ENCODE measurements at places on chromosomes 11 and 22.

DNA sequence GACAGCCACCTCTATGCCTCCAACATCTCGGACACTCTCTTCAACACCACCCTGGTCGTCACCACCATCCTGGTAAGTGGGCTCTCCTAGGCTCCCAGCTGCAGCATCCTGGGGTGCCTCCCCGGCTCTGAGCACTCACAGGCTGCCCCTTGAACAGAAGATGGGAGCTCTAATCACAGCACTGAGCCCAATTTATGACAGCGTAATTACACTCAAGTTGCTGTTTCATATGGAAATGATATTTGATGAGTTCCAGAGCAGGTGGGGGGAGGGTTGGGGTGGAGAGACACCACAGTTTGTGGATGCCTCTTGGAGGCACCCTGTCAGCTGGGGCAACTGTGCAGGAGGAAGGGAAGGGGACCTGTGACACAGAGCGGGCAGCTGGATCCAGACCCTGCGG, 125.3 kb upstream of the TBCEL start:
- DNase-seq, result no peak

- DNase-seq, result no peak
Measured at GRCh38 chr11:95486979-95487378, 256.0 kb upstream of the SESN3 start.

GRCh38 chr11:11309906-11310305, 43.1 kb downstream of the CSNK2A3 start:
- no peak for DNase-seq

GRCh38 chr11:128324531-128325141, 262.7 kb downstream of the ETS1 start:
- DNase-seq, result no peak

DNA sequence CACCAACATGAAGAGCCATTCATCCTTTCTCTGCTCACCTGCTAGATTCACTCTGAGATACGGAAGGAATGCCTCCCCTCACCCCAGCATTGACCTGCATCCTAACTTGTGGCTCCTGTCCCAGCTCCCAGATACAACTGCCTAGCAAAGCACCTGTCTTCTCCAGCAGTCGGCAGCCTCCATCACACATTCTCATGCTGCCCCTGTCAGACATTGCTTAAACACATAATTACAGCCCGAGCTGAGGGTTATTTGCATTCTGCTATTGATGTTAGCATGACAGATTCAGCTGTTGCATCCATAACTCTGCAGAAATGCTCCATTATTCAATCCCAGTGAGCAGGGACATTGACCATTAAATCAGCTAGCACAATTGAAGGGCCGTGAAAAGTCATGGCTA, 184.4 kb upstream of the NARS2 start:
- DNase-seq, result no peak

DNA sequence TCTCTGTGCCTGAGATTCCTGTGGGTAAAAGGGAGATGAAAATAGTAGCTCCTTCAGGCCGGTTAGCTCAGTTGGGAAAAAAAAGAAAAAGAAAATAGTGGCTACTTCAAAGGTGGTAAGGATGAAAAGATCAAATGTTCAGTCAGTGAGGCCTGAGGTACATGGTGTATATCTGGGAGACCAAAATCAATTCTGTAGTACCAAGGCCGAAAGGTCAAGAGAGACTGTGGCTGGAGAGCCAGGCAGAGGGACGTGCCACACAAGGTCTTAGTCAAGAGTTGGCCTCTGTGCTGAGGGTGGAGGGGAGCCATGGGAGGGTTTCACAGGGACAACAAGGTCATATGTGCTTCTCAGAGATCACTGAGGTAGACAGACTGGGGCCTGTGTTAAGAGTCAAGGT, 4.8 kb upstream of the GDPD5 start:
- no peak for DNase-seq

DNA sequence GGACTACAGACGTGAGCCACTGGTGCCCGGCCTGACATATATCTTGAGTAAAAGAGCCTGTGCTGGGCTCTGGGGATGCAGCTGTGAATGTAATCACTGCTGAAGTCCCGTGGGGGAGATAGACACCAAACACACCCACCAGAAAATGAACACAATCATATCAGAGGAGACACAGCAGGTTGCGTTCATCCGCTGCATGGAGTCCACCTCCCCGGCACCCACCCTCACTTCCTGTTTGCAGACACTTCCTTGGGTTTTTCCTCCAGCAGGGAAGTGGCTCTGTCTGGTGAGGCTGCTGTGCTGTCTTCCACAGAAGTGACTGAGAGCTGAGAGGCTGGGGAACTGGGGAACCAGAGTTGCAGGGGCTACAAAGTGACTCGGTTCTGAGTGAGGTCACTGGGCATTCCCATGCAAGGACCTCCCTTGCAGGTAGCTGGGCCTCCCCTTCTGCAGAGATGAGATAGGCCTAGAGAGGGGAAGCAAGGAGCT, 7.2 kb downstream of the MICALL1 start:
- no peak for DNase-seq

DNA sequence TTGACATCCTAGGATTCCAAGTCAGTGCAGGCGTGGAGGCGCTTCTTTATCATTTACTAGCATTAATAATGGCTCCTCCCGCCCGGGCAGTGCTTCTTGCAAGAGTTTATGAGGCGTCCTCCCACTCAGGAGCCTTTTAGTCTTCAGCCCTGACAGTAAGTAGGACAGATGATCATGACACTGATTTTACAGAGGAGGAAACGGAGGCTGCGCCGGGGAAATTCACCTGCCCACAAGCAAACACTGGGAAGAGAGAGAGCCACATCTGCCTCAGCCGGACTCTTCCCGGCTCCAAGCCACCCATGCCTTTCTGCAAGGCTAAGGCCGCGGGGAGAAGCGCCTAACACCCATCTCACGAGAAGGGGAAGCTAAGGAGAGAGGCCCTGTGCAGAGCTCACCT, 35.9 kb downstream of the KIAA0930 start:
- no peak for DNase-seq

DNA sequence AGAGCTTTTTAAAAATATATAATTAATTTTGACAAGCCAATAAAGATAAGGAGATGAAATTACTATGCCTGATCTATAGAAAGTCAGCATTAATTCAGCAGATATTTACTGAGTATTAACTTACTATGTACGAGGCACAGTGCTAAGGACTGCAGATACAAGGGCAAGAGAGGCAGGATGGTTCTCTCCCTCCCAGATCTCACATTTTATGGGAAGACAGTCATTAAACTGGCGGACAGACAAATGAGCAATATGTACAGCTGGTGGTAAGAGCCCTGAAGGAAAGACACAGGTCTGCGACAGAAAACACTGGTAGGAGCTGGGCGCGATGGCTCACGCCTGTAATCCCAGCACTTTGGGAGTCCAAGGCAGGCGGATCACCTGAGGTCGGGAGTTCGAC, 36.8 kb downstream of the MCHR1 start:
- DNase-seq, result no peak

DNA sequence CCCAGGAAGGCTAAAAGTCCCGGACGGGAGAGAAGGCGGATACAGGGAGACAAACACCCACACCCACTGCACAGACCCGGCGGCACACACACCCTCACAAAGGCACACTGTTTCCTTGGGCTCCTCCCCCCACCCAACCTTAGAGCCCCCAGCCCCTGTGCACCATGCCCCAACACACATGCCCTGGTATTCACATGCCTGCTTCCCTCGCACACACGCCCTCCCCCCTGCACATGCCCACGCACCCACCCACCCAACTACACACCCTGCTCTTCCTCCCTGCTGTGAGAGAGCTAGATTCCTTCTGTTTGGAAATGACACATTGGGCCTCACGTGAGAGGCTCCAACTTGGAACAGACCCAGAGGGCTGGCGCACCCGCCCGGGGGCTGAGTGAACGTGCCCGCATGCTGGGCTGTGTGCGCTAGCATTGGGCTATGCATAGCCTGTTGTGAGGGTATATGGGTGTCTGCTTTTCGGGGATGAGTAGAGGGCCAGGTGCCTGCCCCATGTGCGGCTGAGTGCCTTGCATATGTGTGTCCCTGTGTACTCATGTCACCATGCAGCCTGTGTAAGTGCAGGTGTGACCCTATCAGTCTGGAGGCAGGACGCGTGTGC, 518 bp upstream of the CHRM1 start:
- DNase-seq, result no peak

- no peak for DNase-seq
Measured at GRCh38 chr11:112361396-112361795, 100.7 kb upstream of the PLET1 start.

DNA sequence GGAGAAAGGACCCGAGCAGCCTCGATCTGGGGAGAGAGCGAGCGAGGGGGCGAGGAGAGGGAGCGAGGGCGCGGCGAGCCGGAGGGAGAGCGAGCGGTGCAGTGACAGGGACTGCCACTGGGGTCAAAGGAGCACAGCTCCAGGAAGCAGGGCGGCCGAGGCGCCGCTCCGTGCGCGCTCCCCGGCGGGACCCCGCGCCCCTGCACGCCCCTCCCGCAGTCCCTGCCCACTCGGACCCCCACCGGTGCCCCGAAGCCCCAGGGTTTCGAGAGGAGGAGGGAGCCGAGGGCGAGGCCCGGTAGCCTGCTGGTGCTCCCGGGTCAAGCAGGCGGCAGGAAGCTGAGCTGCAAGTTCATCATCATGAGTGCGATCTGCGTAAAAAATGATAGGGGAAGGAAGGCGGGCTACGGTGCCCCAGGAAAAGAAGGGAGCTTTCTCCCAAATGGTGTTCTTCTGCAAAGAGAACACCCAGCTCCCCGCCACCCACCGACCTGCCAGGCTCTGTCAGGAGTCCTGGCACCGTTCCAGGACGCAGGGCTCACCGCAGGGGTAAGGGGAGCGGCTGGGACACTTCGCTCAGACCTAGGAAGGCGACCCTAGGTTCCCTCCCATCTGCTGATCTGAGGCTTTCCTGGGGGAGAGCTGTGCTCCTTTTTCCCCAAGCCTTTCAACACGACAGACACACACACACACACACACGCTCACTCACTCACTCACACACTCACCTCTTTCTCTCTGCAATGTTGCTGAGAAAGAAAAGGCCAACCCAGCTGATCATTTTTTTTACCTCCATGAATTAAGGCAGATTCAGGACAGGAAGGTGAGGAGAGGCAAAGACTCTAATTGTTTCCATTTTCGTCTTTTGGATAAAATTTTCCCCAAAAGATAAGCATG, at the start of gene MPPED2:
Gene MPPED2 (minus strand): TSS at position 103 of the 894 bp plus-strand sequence. CDS start 5,980 bp downstream, outside the sequence.
- peak; percentile 88 for DNase-seq

GRCh38 chr11:30786256-30787110, 200.3 kb upstream of the MPPED2 start:
- DNase-seq, result no peak

DNA sequence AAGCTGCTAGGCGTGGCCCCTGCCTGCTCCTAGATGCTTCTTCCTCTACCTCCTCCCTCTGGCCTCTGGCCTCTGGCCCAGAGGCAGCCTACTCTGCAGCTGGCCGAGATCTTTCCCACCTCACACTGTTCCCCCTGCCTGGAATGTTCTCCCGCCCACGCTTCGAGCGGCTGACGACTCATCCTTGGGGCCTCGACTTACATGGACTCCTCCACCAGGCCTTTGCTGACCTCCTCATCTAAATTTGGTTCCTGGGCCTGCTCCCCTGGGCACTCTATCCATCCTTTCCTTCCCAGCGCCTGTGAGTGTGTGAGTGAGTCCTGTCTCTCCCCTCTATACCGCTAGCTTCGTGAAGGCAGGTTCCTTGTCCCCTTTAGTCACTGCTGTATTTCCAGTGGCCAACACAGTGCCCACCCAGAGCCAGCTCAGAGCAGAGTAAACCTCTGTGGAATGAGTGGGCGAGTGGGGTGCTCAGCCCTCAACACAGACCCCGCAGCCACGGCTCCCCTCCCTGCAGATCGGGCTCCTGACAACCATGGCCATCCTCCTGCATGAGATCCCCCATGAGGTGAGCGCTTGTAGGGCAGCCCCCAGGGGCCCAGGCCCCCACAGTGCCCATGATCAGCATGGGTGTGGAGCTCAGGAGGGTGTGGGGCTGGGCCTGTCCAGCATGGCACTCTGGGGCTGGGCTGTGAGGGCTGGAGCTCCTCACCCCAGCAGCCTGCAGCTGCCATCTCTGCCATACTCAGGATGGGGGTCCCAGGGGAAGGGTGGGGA, 5.7 kb downstream of the SLC39A13 start:
- no peak for DNase-seq

GRCh38 chr11:34972892-34973291, 56.5 kb downstream of the PDHX start:
- no peak for DNase-seq

DNA sequence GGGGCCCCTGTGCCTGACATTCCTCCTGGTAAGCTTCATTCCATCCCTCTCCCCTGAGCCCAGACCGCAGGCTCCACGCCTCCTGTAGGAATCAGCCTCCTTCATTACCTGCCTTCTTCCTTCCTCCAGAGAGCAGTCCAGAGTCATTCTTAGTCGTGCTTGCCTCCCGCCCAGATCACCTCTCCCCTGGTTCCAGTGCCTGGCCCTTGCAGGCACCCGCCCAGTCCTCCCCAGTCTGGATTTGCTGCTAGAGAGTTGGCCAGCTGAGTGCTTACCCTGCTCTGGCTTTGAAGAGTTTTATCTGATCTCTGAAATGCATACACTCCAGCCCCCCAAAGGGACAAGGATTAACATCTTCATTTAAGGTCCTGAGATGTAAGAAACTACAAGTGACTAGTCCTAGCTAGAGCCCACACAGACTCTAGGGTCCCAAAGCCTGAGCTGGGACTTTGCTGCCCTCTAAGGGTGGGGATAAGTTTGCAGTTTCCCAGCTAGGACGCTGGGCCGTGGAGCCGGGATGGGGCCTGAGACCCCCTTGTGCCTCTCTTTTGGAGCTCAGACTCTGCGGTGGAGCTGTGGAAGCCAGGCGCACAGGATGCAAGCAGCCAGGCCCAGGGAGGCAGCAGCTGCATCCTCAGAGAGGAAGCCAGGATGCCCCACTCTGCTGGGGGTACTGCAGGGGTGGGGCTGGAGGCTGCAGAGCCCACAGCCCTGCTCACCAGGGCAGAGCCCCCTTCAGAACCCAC, 1.6 kb downstream of the NR1H3 start:
- DNase-seq, result no peak

DNA sequence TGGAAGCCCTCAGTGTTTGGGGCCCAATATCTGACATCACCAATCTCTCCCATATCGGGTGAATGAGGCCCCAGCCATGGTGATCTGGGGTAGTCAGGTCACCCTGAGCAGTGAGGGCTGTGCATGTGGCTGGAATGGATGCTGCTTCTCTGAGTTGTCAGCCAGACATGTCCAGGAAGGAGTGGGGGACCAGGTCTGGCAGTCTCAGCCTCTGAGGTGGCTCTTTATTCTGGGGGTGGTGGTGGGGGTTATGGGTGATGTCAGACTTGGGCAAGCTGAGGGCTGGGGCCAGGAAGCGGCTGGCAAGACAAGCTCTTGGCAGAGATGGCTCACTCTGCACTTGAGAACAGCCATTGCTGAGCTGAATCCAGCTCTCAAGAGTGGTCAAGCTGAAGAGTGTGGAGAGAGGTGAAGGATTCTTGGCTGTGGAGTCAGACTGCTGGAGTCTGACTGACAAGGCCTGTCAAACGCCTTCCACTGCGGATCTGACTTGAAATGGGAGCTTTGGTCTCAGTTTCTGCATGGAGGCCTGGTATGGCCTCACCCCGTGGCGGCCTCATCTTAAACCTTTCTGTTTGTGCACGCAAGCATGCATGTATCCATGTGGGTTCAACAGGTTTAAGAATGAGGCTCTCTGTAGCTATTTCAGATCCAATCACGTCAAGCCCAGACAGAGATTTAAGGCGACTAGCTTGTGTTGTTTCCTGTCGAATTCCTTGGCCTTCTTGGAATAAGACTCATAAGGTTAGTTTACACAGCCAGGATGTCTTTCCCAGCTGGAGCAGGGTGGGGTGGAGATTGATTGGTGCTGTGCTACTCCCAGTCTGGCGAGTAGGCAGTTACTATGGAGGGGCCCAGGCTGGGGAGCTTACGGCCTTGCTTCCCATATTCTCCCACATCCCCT, 83.9 kb upstream of the TIMP3 start:
- no peak for DNase-seq

GRCh38 chr11:61486779-61487178, 21.8 kb upstream of the LRRC10B start:
- DNase-seq, result no peak

GRCh38 chr11:66194391-66194790, 74.0 kb upstream of the RAB1B start:
- DNase-seq, result no peak

Measured in H1 (cell line).